ENCODE measurements at places on chromosomes 3 and 15.

GRCh38 chr3:49788056-49788455, 1.7 kb upstream of the IP6K1 start:
- DNase-seq, result no peak

DNA sequence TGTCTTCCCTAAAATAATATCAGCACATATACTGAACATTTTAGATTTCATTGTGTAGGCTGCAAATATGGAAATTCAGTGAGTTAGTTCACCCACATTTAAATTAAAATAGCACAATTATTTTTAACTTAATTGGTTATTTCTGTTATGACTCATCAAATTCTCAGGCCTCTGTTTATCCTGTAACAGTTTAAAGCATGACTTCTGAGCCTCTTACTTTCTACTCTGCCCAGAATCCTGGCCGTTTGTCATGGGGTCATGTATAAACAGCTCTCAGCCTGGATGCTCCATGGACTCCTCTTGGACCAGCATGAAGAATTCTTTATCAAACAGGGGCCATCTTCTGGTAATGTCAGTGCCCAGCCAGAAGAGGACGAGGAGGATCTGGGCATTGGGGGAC, 12.2 kb downstream of the TUBGCP4 start:
- DNase-seq, result no peak

GRCh38 chr3:100075851-100076730, 38.2 kb downstream of the FILIP1L start:
- DNase-seq, result no peak

GRCh38 chr3:146250449-146251382, at the start of gene PLSCR4:
Gene PLSCR4 (minus strand): TSS chr3:146251105. CDS start chr3:146222071, 29,034 bp downstream.
- DNase-seq, result no peak

DNA sequence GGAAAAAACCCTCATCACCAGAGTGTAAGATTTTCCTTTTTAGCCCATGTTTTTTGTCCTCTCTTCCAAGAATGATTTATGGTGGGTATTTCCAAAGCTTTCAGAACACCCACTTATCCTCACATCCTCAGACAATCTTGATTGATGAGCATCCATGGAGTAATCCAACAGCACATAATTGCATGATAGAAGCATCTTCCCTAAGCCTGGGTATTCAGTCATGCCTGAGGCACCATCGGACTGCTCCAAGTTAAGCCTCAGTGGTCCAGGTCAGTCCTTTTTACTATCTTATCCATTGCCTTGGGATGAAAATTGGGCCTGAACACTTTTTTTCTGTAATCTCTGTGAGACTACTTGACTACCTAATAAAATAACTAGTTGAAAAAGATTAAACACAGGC, 676.0 kb upstream of the SEMA6D start:
- DNase-seq, result no peak

GRCh38 chr3:71512544-71512943, 71.0 kb downstream of the FOXP1 start:
- DNase-seq, result no peak

Measured in CD4-positive, alpha-beta T cell treated with Interleukin-17A for 1 hour (primary cell).